ENCODE measurements at places on chromosomes 4 and X. TPM values are rescaled to one million over a fixed set of nuclear protein-coding genes. Genes with fewer than 3 reads are reported as not detected.

Gene GABRG1
- not detected for total RNA-seq

Gene DCX
- total RNA-seq = 0.05 TPM

DNA sequence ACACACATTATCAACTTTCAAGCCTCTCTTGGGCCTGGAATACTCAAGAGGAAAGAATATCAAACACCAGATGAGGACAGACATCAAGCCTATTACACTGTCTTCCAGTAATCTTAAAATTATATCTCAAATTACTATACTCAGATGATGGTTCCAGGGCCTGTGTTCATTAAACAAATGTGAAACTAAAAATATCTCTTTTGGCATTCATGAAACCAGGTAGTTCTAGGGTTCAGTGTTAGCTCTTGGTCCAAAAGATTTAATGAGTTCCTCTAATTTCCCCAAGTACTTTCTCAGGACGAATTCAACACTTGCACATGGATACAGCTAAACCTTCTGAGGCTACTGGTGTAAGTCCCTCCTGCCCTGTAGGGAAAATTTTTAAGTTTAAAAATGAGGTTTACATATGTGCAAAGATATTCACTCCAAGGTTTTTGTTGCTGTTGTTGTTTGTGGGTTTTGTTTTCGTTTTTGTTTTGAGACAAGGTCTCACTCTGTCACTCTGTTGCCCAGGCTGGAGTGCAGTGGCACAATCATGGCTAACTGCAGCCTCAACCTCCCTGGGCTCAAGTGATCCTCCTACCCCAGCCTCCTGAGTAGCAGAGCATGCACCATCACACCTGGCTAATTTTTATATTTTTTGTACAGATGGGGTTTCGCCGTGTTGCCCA lies 79.4 kb downstream of the USP46 start:
- no peaks in the 10 kb centered on the region for H3K36me3 ChIP-seq
- H3K27ac ChIP-seq = no peak overlapping the region
- H3K4me3 ChIP-seq = no peak overlapping the region
- H3K4me1 ChIP-seq = peaks cover 14% of the 10 kb centered on the region

GRCh38 chr4:154616731-154617130 lies 4.3 kb upstream of the FGG start:
- no peaks in the 10 kb centered on the region for H3K36me3 ChIP-seq
- no peak overlapping the region for H3K4me3 ChIP-seq
- H3K27ac ChIP-seq = no peak overlapping the region
- no peaks in the 10 kb centered on the region for H3K27me3 ChIP-seq
- no peak for DNase-seq

GRCh38 chr4:141158219-141158618 lies 24.9 kb upstream of the RNF150 start:
- no peak overlapping the region for H3K4me3 ChIP-seq
- H3K27me3 ChIP-seq = peaks cover 5% of the 10 kb centered on the region
- no peaks in the 10 kb centered on the region for H3K36me3 ChIP-seq
- H3K27ac ChIP-seq = no peak overlapping the region
- no peak for DNase-seq

DNA sequence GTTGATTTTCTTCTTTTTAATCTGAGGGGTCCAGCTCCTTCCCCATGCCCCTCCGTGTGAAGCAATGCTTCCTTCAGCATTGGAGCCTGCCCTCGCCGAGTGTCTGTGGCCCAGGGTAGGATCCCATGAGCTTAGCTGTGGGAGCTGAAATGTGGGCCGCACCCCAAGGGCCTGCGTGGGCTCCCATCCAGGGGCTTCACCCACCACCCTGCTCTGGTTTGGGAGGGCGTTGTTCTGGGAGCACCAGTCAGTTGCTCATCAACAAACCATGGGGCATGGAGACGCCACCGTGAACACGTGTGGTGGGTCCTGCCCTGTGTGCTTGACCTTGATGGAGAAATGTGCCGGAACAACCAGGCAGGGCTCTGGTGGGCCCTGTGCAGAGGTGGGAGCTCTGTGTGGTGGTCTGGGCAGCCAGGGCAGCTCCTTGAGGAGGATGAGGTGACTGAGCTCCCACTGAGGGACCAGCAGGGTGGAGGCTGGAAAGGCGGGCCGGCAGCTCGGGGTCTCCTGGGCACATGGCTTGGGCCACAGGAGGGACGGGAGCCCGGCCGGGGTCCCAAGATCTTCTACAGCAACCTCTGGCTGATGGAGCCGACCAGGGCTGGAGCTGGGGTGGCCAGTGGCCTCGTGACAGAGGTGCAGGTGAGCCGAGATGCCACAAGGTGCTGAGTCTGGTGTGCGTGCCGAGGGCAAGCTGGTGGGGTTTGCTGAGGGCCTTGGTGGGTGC lies 39.6 kb upstream of the NKX1-1 start:
- H3K27ac ChIP-seq = no peak overlapping the region
- H3K27me3 ChIP-seq = peaks cover 66% of the 10 kb centered on the region
- H3K4me3 ChIP-seq = no peak overlapping the region
- H3K4me1 ChIP-seq = no peaks in the 10 kb centered on the region
- no peaks in the 10 kb centered on the region for H3K36me3 ChIP-seq

All from left ventricle myocardium inferior (tissue), 1 donor.